Activated T-cell treated with anti-CD3 and anti-CD28 coated beads, Interleukin-2, amount 50 U/mL, for 72 hours (primary cell): ENCODE measurements at places on chromosomes 2 and 18.

DNA sequence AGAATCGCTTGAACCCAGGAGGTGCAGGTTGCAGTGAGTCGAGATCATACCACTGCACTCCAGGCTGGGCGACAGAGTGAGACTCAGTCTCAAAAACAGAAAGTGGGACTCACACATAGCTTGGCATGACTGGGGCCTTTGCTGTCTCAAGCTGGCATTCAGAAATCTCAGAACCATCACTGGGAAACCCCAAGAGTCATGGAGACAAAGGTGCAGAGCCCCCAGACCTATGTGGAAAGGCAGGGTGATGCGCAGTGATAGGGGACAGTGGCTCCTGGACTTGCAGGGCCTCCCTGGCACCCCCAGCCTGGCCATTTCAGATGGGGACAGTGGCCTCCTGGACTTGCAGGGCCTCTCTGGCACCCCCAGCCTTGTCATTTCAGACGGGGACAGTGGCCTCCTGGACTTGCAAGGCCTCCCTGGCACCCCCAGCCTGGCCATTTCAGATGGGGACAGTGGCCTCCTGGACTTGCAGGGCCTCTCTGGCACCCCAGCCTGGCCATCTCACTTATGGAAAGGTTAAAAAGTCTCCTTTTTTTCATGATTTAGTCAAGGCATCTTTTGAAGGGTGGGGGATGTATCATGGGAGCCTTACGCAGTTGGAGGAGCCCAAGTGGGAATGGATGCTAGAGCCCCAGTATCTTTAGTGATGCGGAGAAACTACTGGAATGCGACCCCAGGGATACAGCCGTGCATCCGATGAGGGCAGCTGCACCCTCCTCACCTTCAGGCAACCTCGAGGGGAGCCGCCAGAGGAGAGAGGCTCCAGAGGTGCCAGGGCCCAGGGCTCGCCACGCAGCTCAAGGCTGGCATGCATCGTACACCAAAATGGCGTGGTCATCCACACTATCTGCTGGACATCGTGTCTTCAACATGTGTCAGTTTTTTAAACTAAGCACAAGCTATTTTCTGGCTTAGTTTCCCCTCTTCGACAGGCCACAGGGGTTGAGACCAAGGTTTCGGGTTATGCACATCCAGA is 30.5 kb downstream of the ZNF516 start:
- H3K27ac ChIP-seq, result no peak overlapping the region
- no peak overlapping the region for H3K4me3 ChIP-seq
- no peaks in the 10 kb centered on the region for H3K36me3 ChIP-seq

- H3K36me3 ChIP-seq, result no peaks in the 10 kb centered on the region
- no peak overlapping the region for H3K27ac ChIP-seq
- no peak for DNase-seq
- H3K27me3 ChIP-seq, result peaks cover 32% of the 10 kb centered on the region
- H3K4me3 ChIP-seq, result no peak overlapping the region
- peaks cover 20% of the 10 kb centered on the region for H3K4me1 ChIP-seq
Measured at GRCh38 chr2:166614029-166614428, 120.0 kb upstream of the SCN7A start.

- no peak overlapping the region for H3K4me3 ChIP-seq
- H3K4me1 ChIP-seq, result no peaks in the 10 kb centered on the region
- no peak for DNase-seq
- no peaks in the 10 kb centered on the region for H3K36me3 ChIP-seq
- H3K27ac ChIP-seq, result no peak overlapping the region
Measured at GRCh38 chr2:130300258-130300969, 42.3 kb upstream of the IMP4 start.

DNA sequence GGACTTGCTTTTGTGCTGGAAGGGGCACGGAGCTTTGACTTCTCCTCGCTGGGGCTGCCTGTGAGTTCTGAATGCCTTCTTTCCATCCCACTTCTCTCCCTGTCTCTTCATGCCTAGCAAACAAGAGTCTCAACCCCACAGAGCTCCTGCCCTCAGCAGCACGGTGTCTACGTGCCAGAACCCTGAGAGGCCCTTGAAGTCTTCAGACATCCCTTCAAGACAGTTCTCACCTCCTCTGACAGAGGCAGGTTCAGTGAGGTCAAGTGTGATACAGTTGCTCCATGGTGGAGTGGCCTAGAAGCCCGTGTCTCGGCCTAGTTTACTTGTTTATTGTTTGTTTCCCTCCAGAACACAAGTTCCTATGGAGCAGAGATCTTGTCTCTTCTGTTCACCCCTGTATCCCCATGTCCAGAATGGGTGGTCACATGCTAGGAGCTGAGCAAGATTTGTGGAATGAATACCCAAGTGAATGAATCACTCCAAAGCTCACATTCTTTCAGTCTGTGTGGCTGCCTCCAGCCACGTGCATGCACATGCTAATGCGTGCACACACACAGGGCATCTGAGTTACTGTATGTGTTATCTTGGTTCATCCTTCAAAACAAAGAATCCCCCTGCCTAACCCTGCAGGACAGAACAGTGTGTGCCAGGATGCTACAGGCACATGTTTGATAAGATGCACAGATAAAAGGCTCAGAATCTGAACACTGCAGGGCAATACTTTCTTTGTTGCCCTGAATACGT is 391.6 kb downstream of the NBAS start:
- H3K27me3 ChIP-seq, result peaks cover 7% of the 10 kb centered on the region
- no peak overlapping the region for H3K27ac ChIP-seq
- H3K4me3 ChIP-seq, result no peak overlapping the region
- peaks cover 20% of the 10 kb centered on the region for H3K4me1 ChIP-seq

DNA sequence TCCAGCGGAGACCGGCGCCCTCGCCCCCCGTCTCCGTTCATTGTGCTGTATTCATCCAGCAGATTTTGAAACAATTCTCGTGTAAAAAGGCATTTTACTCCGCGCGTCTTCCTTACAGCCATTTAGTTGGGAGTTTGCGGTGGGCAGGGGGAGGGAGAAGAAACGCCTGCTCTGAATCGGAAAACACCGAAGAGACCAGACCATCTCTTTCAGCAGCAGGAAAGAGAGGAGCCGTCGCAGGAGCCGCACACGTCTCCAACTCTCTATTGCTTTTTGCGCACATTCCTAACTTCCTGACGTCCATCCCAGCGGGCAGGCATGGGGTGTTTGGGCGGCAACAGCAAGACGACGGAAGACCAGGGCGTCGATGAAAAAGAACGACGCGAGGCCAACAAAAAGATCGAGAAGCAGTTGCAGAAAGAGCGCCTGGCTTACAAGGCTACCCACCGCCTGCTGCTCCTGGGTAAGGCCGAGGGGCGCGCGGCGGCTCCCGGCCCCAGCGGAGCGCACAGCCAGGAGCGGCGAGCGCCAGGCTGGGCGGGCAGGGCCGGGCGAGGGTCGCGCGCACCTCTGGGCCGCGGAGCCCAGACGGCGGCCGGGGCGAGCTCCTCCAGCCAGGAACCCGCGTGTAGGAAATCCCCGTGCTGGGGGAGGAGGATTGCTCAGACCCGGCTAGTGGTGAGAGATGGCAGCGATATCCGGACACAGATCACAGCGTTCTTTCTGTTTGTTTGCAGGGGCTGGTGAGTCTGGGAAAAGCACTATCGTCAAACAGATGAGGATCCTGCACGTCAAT is 63.2 kb downstream of the GNAL start:
- H3K36me3 ChIP-seq, result no peaks in the 10 kb centered on the region
- peaks cover 69% of the 10 kb centered on the region for H3K27me3 ChIP-seq
- peak overlapping the region; percentile 82 for H3K4me3 ChIP-seq
- H3K27ac ChIP-seq, result no peak overlapping the region
- H3K4me1 ChIP-seq, result peaks cover 11% of the 10 kb centered on the region

DNA sequence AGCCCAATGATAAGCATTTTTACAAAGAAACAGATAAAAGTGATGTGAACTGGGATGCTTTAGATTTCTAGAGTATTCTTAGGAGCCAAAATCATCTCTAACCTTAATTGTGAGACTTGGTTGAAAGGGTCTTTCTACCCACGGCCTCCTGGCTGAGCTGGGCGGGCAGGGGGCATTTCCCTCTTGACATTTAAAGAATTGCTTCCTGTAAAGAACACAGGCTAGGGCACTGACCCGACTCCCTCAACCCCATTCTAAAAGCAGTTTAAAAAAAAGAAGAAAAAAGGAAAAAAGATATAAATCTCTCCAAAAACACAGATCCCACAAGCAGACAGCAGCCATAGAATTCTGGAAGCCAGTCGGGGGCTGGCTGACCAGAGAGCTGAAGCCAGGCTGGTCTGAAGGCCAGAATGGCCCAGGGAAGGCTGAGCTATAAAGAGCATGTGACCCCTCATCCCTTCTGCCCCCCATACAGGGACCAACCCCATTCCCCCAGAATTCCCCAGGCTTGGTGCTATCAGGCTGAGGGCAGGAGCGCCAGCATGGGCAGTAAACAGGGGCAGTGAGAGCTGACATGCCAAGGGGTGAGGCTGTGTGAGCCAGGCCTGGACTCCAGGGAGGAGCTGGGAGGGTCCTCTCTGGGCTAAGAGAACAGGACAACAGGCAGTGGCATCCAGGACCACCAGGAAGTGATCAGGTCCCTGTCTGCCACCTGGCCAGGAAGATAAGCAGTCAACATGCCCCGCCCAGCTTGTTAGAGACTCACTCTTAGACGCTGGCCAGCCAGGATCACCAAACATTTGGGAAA is 188.5 kb downstream of the HDAC4 start:
- no peak for DNase-seq
- peaks cover under 1% of the 10 kb centered on the region for H3K36me3 ChIP-seq

- DNase-seq, result no peak
- no peak overlapping the region for H3K27ac ChIP-seq
Measured at GRCh38 chr18:74841248-74841647, 243.6 kb downstream of the ZNF407 start.
